ENCODE measurements at places on chromosomes 6 and 20.

DNA sequence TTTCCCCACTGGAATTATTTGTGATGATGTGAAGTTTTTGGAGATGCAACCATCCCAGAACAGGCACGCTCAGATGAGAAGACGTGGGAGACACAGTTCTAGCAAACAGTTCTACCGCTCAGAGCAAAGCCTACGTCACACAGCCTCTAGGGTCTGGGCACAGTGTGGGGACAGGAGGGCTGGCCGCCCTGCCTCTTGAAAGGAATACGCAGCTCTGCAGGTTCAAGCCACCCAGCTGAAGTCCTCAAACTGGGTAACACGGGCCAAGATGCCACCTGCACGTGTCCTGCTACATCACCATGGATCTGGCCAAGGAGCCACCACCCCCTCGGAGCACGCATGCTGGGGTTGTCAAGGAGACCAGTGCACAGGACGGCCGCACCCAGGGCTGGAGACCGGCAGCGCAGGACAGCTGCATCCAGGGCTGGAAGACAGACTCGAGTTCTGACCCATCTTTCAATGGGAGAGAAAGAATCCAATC is 75.0 kb downstream of the NOL4L start:
- DNase-seq, result no peak

GRCh38 chr6:167426651-167427050 is 101.8 kb downstream of the TTLL2 start:
- DNase-seq, result no peak

GRCh38 chr6:15898693-15899092 is 230.2 kb upstream of the MYLIP start:
- no peak for DNase-seq

DNA sequence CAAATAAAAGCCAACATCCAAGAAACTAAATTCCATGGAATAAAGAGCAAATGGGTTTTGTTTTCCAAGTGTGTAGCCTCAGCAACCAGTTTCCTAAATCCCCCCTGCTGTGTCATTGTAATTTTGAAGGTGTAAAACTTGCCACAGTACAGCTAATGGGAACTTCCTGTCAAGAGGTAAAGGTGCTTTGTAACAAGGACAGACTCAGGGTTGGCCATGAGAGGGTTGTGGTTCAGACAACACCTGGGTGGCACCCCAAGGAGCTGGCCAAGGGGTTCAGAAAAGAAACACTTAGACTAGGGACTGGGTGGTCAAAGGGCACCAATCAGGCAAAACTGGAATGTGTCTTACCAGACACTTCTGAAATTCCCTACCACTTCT is 52.4 kb upstream of the LYRM2 start:
- DNase-seq, result no peak

GRCh38 chr6:2855061-2855519 is 13.4 kb upstream of the SERPINB1 start:
- no peak for DNase-seq

GRCh38 chr6:45635284-45635867 is 257.6 kb upstream of the SUPT3H start:
- DNase-seq, result no peak

- no peak for DNase-seq
These were observed 46.6 kb downstream of the CLIC5 start for GRCh38 chr6:45969026-45969425.

DNA sequence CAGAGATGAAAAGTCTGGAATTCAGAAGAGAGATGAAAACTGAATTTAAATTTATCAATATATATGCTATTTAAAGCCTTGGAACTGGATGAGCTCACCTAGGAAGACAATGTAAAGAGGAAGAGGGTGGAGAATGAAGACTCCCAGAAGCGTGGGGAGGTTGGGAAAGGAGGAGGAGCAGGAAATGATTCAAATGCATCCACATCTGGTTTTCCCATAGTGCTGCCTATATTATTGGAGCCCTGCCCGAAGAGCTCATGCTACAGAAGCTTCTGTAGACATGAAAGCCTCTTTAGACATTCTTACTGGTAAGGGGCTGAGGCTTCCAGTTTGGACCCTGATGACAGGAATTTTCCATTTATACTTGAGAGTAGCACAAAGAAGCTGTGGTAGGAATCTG is 19.2 kb downstream of the PDE7B start:
- no peak for DNase-seq

GRCh38 chr6:27040244-27041042 is 207.1 kb upstream of the PRSS16 start:
- DNase-seq, result no peak
